ENCODE measurements at places on chromosomes 1 and 21.

- no peak for DNase-seq
Observed at GRCh38 chr1:221945669-221946068, 203.8 kb upstream of the DUSP10 start.

- DNase-seq: no peak
Observed at GRCh38 chr1:118828038-118828437, 160.1 kb downstream of the TBX15 start.

GRCh38 chr1:5554784-5555183 is 437.4 kb downstream of the NPHP4 start:
- DNase-seq: no peak

- no peak for DNase-seq
Observed at GRCh38 chr1:165325460-165326203, 30.9 kb downstream of the LMX1A start.

DNA sequence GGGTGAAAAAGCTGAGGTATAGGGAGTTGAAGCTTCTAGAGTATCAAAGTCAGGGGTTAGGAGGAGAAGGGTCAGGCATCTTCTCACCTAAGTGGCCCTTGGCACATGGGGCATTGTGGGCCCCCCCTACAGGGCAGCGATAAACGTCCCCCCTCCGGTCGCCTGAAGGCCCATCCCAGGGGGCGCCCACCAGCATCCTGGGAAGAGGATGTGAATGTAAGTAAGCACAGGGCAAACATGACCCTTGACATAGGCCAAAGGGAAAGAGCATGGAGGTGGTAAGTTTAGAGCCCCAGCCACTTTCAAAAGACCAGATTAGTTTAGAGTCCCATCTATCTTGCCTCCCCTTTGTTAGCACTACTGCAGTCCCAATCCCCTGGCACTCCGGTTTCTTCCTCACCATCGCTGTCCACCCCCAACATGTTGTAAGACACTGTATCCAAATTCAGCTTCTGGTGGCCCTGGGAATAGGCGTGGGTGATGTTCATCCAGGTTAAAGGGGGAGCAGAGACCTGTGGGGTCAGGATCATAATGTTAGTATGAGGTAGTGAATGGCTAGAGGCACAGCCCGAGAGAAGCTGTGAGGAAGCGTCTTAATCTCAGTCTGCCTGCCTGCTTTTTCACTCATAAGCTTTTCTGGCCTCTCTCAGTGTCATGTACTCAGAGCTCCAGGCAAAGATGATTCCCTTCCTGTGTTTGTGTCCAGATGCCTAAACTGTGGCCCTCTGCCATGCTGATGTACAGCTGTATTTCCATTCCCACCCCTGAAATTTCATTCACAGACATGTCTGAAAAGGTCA is 2.7 kb downstream of the ITGA10 start:
- no peak for DNase-seq

DNA sequence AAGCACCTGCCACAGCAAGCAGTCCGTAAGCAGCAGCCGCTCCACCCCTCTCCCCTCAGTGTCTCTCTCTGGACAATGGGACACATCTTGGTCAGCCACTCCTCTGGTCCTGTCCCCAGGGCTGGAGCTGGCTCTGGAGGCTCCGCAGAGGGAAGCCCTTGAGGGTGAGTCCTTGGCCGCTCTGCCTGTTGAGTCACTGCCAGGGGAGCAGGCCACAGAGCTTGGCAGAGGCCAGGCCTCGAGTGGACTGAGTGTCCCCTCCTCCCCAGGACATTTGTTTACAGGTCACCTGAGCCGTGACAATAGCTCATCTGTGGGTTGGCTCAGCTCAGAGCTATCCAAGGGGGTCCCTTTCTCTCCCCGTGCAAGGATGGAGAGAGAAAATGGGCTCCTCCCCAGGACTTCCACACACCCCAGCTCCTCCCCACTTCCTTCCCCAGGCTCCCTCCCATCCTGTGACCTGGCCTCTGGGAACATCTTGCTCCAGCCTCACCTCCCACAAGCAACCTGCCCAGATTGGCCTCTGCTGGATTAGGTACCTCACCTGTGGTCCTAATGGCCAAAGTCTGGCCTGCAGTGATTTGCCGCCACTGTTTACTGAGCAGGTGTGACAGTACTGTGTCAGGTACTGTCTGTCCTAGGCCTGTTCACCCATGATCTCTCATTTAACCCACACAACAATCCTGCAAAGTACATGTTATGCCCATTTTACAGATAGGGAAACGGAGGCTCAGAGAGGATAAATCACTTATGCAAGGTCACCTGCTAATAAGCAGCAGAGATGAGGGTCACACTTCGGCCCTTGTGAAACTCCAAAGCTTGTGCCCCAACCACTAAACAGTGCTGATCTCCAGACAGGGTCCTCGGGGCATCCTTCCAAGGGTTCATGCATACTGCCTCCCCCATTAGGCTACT is 4.8 kb downstream of the FAM131C start:
- no peak for DNase-seq

- DNase-seq: no peak
Observed at GRCh38 chr21:35988416-35989137, 71.7 kb downstream of the SETD4 start.

DNA sequence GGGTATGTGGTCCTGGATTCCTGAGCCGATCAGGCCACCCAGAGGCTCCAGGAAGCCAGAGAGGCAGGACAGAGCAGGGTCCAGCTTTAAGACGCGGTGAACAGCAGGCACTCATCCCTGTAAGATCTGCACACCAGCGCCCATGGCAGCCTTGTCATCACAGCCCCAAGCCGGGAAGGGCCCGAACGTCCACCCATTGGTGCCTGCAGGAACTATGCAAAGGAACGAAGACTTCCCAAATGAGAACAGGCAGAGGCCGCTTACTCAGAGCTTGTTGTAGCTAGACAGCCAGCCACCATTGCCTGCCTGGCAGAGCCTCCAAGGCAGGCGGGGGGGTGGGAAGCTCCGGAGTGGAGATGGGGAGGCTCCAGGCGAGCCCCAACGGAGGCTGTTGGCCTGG is 12.1 kb upstream of the ARHGEF16 start:
- DNase-seq: no peak

GRCh38 chr1:54439550-54440223 is 33.5 kb upstream of the SSBP3 start:
- no peak for DNase-seq

GRCh38 chr1:23554127-23554480 is 5.2 kb downstream of the ID3 start:
- no peak for DNase-seq

DNA sequence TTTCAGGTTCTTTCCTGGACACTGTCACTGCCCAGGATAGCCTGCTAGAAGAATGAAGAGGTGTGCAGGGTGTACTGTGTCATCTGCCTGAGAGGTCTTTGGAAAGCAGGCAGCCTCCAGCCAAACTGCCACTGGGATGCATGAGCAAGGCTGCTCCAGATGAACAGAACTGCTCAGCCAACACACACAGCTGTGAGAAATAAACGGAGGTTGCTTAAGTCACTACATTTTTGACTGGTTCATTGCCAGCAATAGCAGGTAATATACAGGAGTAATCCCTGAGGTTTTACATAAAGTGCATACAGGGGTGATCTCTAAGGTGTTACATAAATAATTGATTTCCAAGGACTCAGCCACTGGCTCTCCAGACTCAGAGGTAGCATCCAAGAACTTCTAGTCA is 516.9 kb downstream of the BRINP3 start:
- DNase-seq: no peak

- DNase-seq: peak; percentile 80
Observed at GRCh38 chr1:3174487-3175247, 105.7 kb downstream of the PRDM16 start.

GRCh38 chr1:115669002-115669673 is 27.4 kb downstream of the VANGL1 start:
- no peak for DNase-seq

DNA sequence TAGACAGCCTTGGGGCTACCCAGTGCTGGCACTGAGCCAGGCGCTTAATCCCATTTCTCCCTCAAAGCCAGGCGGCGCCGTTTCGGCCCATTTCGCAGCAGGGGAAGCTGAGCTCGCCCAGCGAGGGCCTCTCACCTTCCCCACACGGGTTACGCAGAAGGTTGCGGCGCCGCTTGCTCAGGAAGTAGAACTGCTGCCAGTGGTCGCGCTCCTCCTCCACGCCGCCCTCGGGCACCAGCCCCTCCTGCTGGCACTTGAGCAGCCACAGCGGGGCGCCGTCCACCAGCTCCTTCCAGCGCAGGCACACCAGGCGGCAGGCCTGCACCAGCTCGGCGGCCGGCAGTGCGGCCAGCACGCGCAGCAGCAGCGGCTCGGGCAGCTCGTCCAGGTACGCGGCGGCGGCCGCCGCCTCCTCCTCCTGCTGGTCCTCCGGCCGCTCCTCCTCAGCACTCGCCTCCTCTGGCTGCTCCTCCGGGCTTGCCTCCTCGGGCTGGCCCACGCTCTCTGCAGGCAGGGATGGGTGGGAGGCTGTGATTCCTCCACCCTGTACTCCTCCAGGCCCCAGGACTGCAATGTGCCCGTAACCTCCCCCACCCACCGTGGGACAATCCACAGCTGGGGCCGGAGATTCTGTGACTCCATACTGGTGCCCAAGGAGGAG is 3.8 kb downstream of the FBXO2 start:
- DNase-seq: no peak

- no peak for DNase-seq
Observed at GRCh38 chr1:234633246-234634003, 23.4 kb upstream of the IRF2BP2 start.

GRCh38 chr1:65911679-65912078 is 119.0 kb downstream of the PDE4B start:
- DNase-seq: peak; percentile 84

GRCh38 chr1:206502403-206502802 is 4.9 kb upstream of the RASSF5 start:
- DNase-seq: no peak

- DNase-seq: peak; percentile 47
Observed at GRCh38 chr21:14602382-14602958, 56.4 kb upstream of the SAMSN1 start.
